NCI-H748 treated with DMSO at 0.1 percent for 48 hours (cell line): ENCODE measurements at places on chromosomes 2 and 18.

GRCh38 chr2:100064592-100065428 is 77.6 kb downstream of the AFF3 start:
- DNase-seq, result no peak

- DNase-seq, result no peak
These were observed 84.2 kb upstream of the ID2 start for GRCh38 chr2:8597559-8598225.

DNA sequence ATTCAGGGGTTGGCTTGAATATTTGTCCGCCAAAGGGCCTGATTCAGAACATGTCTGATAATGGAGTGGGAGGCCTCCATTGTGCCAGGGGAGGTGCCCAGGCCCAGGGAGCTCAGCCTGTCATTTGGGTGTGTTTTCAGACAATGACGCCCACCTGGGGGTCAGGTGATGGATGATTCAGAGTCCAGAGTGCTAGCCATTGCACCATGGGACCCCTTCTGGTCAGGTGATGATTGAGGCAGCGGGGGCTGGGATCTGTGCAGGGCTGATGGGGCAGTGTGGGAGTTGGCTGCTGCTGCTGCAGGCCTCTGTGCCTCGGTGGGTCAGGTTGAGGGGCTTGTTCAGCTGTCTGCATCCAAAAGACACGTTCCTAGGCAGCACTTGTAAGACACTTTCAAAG is 8.3 kb upstream of the ARHGEF4 start:
- DNase-seq, result no peak

- DNase-seq, result no peak
These were observed 140.2 kb upstream of the ETAA1 start for GRCh38 chr2:67256892-67257291.

- no peak for DNase-seq
These were observed 224.4 kb upstream of the MC4R start for GRCh38 chr18:60596928-60597327.

DNA sequence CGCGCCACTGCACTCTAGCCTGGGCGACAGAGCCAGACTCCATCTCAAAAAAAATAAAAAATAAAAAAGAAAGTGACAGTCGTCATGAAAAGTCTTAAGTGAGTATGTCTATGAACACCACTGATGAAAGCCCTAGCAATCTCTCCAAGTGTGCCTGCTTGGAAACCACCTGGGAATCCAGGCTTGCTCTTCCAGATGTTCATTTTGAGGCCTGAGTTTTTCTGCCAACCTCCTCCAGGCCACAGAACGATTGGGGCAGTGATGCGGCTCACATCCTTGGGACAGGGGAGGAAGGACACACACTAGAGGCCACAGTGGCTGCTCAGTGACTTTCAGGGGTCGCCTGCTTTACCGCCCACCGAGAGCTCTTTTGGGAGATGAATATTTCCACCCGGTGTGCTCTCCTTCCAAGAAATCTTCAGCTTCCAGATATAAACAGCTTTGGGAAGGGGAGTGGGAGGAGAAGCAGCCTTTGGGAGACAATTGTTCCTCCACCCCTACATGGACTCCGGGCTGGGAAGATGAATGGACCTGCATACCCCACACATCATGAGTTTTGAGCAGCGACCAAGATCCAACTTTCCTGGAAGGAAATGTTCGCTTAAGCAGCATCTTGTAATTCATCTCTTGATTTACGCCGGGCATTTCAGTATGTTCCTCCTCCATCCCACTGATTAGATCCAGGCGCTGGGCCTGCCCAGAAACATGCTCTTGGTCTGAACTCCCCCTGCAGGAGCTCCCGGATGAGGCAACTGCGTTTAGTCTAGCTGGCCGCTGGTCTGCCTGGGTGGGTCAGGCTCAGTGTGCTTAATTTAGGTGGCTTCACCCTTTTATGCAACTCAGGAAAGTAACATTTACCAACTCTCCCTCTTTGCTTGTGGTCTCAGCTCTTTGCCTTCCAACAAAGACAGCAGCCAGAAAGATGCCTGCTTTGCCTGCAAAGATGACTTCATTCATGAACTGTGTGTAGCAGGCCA is 6.2 kb upstream of the ARMC9 start:
- no peak for DNase-seq

- DNase-seq, result no peak
These were observed 179.3 kb upstream of the MGAT5 start for GRCh38 chr2:134074619-134075018.

DNA sequence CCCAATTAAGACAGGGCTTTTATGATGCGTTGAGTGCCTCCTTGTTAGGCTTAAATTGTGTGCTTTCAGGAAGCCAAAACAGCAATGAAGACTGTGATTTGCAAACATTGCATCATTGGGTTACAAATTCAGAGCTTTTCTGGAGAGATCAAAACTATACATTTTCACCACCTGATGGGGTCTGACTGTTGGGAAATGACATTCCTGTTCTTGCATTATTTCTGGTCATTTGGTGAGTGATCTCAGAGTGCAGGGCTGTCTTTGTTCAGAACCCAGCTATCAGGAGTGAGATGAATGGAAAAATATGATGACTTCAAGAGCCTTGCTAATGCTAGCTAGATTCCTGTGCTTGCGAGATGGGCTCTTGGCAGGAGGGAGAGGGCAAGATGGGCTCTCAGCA is 39.1 kb downstream of the SH3RF3 start:
- no peak for DNase-seq

DNA sequence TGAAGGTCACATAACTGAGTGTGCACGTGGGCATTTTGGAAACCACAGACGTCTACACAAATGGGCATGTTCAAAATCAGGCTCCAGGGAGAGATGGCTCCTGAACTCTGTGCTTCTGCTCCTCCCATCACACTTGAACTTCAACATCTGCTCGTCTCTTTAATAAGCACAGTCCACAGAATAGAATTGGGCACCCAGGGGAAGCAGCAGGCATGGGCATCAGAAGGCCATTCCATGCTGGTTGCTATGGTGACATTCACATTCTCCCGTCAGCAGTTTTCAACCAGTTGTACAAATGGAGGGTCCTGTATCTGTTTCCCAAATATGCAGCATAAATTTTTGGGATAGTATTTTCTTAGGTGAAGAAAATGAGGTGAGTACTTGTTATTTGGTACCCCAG is 183.7 kb upstream of the COPS8 start:
- DNase-seq, result no peak

GRCh38 chr2:84388133-84388532 is 70.9 kb downstream of the SUCLG1 start:
- DNase-seq, result no peak

DNA sequence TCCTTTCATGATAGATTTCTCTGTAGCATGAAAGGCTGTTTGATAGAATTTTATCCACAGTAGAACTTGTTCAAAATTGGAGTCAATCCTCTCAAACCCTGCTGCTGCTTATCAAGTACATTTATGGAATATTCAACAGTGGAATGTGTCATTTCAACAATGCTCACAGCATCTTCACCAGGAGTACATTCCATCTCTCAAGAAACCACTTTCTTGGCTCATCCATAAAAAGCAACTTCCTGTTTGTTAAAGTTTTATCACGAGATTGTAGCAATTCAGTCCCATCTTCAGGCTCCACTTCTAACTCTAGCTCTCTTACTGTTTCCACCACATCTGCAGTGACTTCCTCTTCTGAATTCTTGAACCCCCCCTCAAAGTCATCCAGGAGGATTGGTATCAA is 29.4 kb downstream of the PDCL3 start:
- DNase-seq, result no peak

- DNase-seq, result no peak
These were observed 3.7 kb downstream of the DYM start for GRCh38 chr18:49456794-49457193.

DNA sequence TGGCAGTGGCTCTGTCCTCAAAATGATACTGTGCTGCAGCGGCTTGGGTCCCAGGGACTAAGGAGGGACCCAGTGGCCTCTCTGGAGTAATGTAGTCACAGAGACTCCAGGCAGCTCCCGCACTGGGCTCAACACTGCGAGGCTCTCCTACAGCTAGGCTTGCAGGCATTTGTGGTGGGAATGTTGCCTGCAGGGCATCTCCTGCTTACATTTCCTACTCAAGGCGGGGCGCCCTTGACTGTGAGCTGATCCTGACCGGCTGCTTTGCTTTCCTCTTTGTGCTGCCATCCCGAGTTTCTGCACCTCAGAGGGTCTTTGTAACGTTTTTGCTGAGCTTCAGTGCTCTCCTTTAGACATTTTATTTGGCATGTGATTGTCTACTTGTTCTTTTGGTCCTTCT is 177.4 kb upstream of the FN1 start:
- no peak for DNase-seq

DNA sequence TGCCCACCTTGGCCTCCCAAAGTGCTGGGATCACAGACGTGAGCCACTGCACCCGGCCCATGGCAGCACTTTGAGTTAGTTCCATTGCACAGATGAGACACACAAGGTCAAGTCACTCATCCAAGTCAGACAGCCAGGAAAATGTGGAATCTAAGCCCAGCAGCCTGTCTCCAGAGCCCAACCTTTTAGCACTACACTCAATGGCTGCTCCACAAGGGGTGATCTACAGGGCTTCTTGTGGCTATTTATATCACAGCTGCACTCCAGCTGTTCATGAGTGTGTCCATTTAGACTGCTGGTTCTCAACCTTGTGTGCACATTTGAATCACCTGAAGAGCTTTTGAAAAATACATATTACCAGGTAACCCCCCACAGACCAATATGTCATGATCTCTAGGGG is 72.9 kb upstream of the RPL31 start:
- no peak for DNase-seq

DNA sequence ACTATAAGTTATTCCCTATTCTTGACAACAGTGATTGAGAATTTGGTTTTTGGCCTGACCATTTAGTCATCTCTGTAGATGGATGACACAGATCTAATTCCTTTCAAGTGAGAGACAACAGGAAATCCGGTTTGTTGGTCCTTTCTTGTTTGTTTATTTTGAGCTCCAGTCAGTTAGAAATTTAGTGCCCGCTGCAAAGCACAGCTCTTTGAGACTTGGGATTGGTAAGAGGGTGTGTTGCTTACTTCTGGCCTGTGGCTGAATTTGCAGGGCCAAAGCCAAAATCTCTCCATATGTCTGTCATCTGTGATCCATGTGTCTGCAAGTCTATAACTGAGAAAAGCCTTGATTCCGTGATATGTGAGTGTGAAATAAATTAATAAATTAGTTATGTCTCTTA is 74.3 kb downstream of the BIN1 start:
- DNase-seq, result no peak

GRCh38 chr2:4110273-4110672 is 406.9 kb downstream of the DCDC2C start:
- DNase-seq, result no peak

- no peak for DNase-seq
These were observed 262.4 kb downstream of the INSIG2 start for GRCh38 chr2:118350621-118351020.

DNA sequence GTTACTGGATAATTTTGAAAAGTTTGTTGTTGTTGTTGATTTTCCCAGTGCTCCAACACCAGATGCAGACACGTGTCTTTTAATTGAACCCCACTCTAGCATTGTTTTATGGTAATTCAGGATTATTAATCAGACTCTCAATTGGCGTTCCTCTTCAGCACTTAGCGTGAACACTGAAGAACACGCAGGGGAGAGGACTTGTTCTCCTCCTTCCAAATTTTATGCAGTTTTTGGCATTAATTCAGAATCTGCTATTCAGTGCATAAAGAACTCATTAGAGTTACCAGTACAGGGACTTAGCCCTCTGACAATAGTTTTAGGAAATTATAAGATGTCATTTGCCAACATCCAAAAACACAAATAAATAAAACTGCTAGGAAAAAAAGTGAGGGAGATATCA is 75.5 kb downstream of the SNTG2 start:
- no peak for DNase-seq

GRCh38 chr2:64787698-64788097 is 134.0 kb upstream of the SERTAD2 start:
- no peak for DNase-seq

- DNase-seq, result no peak
These were observed 98.4 kb downstream of the EHBP1 start for GRCh38 chr2:62803961-62804360.

- DNase-seq, result no peak
These were observed 152.7 kb upstream of the ARHGAP28 start for GRCh38 chr18:6576718-6577375.

DNA sequence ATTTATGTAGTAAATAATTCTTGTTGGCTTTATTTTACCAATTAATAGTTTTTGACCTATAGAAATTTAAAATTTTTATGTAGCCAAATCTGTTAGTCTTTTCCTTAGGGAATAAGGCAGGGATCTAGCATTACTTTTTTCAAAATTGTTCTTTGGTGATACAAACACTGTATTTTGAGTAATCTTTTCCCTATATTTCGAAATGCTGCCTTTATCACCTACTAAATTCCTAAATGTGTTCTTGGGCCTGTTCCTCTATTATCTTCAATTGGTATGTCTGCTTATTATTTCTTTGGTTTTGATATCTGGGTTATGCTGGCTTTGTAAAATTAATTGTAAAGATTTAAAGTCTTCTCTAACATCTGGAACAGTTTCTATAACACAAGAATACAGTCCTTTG is 87.5 kb downstream of the DYSF start:
- no peak for DNase-seq

GRCh38 chr2:204321910-204322751 is 223.1 kb upstream of the PARD3B start:
- DNase-seq, result no peak

GRCh38 chr2:36695746-36696415 is 626 bp upstream of the VIT start:
- DNase-seq, result no peak

DNA sequence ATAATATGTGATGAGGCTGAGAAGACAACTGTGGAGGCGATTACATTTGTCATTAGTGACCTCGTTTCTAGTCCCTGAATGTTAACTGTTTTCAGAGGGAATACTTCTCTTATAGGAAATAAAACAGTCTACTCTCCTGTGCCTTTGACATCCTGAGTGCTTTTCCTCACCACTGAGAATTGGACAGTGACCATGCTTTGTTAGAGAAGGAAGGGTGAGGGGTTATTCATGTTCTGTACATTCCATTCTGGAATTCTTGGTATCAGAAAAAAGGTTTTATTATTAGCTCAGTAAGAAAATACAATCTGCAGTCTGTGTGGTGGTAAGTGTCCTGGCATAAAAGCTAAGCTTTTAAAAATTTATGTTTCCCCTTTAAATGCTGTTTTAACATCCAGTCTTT is 58.8 kb downstream of the PARD3B start:
- DNase-seq, result no peak

- DNase-seq, result no peak
These were observed 518.9 kb downstream of the TDRD15 start for GRCh38 chr2:21642647-21643046.

DNA sequence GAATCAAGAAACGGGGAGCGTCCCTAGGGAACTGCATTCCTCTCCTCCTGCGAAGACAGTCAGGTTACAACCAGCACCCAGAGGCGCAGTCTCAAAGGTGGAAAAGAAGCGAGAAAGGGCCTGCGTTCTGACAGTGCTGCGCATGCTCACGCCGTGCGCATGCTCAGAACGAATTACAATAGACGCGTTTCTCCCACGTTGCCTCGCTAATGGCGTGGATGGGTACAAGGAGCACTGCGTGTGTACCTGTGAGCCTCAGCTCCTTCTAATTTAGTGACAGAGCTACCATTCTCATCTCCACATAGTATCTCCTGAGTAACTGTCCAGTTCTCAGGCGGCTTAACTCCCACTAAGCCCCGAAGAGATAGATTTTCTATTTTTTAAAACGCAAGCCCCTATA is 448.8 kb downstream of the TXNL1 start:
- DNase-seq, result no peak
